ENCODE measurements at places on chromosomes 13 and 19.

DNA sequence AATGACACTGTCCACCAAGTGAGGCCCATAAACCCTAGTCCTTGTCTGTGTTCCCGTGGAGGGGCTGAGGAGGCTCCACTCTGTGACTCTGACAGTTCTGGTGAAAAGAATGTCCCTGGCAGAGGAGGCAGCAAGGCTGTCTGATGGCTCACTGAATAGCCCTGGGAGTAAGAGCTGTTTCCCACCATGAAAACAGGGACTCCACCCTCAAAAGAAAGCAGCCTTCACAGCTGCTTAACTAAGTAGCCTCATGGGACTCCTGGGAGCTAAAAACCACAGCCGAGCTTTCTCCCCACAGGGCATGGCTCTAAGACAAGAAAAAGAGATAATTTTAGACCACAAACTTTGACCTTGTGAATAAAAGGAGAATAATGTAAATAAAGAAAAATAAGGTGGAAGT is 135.1 kb upstream of the FRY start:
- DNase-seq, result no peak

DNA sequence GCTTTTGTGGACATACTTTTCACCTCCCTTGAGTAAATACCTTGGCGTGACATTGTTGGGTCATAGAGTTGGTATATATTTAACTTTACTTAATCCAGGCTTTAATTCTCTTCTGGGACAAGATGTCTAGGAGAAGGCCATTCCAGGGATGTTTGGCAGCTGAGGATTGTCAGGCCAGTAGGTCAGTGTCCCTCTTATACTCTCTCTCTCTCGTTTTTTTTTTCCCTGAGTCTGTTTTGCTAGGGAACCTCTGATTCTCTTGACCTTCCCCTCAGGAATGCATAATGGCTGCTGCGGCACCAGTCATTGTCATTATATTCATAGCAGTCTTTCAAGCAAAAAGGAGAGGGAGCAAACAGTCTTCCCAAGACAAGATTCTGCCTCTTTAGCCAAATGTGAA is 48.8 kb downstream of the BICRA start:
- DNase-seq, result no peak

DNA sequence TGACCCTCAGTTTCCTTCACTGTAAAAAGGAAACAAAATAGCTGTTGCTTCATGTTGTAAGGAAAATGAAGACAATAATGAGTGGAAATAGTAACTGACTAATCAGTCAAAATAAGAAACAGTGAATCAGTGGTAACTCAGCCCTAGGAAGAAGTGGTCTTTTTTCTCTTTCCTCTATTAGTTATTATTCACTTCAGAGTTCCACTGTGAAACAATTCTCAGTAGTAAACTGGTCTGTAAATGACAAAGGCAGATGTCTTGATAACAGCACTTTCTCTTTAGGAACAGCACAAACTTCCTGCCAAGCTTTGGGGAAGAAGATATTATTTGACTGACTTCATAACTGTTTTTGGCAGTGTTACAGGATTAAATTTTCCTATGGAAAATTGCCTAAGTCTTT is 600.5 kb upstream of the KLHL1 start:
- no peak for DNase-seq

DNA sequence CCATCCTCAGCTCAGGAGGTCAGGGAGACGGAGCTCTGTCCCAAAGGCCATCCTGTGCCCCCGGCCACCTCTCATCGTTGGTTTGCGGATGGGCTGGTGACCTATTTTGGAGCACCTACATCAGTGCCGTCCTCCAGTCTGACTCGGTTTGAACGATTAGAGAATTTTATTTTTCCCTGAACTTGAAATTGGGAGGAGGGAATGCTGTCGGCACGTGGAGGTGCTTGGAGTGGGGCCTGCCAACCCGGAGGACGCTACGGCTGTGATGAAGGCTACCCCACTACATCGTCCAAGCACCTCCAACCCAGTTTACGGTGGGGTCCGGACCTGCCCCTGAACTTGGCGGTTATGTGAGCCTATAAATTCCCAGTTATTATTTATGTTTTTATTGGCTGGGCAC is 3.0 kb upstream of the ZNF554 start:
- DNase-seq, result no peak

DNA sequence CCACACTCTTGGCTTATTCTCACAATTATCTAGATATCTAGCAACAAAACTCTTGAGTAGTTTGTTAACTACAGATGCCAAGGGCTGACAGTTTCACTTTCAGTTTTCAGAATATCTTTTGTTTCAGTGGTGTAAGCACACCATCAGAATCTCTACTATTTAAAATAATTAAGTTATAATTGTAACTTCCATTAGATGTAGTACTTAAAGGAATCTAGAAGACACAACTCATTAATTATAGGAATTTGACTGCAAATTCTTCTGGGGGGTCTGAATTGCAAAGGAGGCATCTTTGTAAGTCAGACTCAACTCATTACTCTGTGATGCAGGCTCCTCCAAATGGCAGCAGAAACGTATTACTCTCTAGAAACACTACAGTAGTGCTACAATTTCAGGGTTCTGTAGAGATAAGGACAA is 44.9 kb upstream of the USPL1 start:
- peak; percentile 44 for DNase-seq

- DNase-seq, result no peak
Measured at GRCh38 chr19:23561341-23561740, 125.7 kb downstream of the ZNF675 start.

GRCh38 chr13:52736891-52737290 is 2.7 kb downstream of the CNMD start:
- no peak for DNase-seq

- no peak for DNase-seq
Measured at GRCh38 chr19:39390451-39390750, 505 bp downstream of the PAF1 start.

- peak; percentile 45 for DNase-seq
Measured at GRCh38 chr13:99501848-99502301, 603 bp downstream of the TM9SF2 start.

DNA sequence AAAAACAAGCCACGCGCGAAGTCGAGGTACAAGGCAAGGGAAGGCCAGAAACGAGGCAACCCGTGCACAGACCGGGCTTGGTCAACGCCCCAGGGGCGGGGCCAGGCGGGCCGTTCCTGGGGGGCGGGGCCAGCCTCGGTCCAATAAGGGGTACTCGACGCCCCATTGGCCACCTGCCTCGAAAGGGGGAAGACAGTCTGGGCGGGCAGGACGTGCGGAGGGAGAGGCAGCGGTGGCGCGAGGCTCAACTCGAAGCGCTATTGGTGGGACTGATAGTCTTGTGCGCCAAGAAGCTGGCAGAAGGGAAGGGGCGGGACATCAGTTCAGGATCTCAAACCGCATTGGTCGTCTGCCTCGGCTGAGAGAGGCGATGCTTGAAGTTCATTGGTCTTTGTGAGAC is at the start of gene LYPD4:
Gene LYPD4 (minus strand): TSS at position 83 of the 400 bp plus-strand sequence. CDS start 5,398 bp downstream, outside the sequence.
- no peak for DNase-seq

GRCh38 chr19:46478356-46478986 is 7.1 kb upstream of the PNMA8A start:
- peak; percentile 59 for DNase-seq

- DNase-seq, result no peak
Measured at GRCh38 chr19:30596813-30597399, 224.7 kb downstream of the ZNF536 start.

DNA sequence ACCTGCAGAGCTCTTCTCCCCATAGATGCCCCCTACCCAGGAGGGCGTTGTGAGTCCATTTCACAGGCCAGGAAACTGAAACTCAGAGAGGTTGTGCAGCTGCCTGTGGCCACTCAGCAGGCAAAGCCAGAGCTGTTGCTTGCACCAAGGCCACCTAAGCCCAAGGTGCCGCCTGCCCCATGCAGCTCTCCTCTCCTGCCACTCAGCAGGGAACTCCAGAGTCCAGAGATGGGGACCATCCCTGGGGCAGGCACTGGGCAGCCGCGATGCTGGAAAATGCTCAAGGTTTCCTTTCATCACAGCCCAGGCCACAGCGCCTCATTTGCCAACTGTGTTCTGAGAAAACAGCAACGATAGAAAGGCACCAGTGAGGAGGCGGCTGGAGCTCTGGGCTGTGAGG is 41.0 kb upstream of the PEPD start:
- DNase-seq, result no peak

GRCh38 chr13:33452873-33453517 is 167.4 kb upstream of the STARD13 start:
- no peak for DNase-seq

GRCh38 chr19:872266-872951 is 12.9 kb downstream of the CFD start:
- DNase-seq, result peak; percentile 70

- no peak for DNase-seq
Measured at GRCh38 chr13:26019251-26019650, 32.6 kb downstream of the SHISA2 start.

- peak; percentile 22 for DNase-seq
Measured at GRCh38 chr19:15556634-15557181, 48.4 kb downstream of the CYP4F22 start.

- DNase-seq, result no peak
Measured at GRCh38 chr19:53079313-53079924, 23.8 kb downstream of the ZNF160 start.

DNA sequence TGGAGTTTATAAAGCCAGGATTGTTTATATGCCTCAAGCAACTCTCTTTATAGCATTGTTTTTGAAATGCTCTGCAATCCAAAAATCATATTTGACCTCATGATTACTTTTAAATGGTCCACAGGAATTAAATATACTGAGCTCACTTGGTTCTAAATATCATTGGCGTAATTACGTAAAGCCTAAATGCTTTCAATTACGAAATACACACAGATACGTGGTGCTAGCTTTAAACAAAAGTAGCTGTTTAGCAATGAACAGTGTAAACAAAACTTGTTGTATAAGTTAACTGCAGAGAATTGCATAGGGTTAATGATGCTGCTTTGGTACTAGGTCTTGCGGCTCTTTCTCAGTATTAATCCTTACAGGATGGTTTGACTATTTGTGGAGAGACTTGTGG is 346.6 kb downstream of the COG6 start:
- no peak for DNase-seq

- DNase-seq, result no peak
Measured at GRCh38 chr13:49620170-49620621, 8.1 kb upstream of the ARL11 start.

- no peak for DNase-seq
Measured at GRCh38 chr19:29292153-29292552, 79.2 kb upstream of the UQCRFS1 start.

GRCh38 chr19:18173572-18174288 is at the start of gene IFI30:
TSS of gene IFI30 (plus strand) at chr19:18173813. CDS start at chr19:18173842, 29 bp downstream.
- peak; percentile 88 for DNase-seq

DNA sequence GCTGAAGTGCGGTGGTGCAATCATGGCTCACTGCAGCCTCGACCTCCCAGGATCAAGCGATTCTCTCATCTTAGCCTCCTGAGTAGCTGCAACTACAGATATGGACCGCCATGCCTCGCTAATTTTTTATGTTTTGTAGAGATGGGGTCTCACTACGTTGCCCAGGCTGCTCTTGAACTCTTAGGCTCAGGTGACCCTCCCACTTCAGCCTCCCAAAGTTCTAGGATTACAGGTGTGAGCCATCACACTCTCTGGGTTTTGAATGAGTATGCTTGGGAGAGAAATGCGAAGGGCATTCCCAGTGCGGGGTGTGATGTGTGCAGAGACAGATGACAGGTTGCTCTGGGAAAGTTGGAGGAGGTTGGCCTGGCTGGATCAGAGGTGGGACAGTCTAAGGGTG is 49.0 kb downstream of the RYR1 start:
- no peak for DNase-seq

GRCh38 chr13:27170516-27171243 is 931 bp downstream of the USP12 start:
- peak; percentile 46 for DNase-seq

GRCh38 chr13:31209172-31209840 is 9.5 kb downstream of the B3GLCT start:
- no peak for DNase-seq

- DNase-seq, result peak; percentile 34
Measured at GRCh38 chr19:13118424-13119193, 545 bp downstream of the NACC1 start.

- DNase-seq, result no peak
Measured at GRCh38 chr19:29491995-29492577, 33.7 kb upstream of the VSTM2B start.

DNA sequence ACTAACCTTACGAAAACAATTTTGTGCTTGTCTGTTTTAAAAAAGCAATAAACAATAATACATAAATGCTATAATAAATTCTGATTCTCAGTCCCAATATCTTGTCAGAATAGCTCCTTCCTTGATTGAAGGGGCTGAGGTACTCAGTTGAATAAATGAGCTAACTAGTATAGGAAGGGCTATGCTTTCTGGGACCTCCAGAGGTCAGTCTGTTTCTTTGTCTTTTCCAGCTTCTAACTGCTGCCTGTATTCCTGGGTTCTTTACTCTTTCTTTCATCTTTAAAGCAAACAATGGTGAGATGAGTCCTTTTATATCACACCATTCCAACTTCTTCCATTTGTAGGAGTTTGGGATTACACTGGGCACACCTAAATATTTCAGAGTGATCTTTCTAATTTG is 1297.0 kb upstream of the ATXN8OS start:
- peak; percentile 23 for DNase-seq

GRCh38 chr13:61413572-61414535 is 1.8 kb downstream of the PCDH20 start:
- DNase-seq, result no peak
